Fibroblast of skin of abdomen (primary cell): ENCODE measurements at places on chromosomes 4 and X.
A peak's percentile ranks its signal among the peaks of the same experiment; 100 is the strongest.

DNA sequence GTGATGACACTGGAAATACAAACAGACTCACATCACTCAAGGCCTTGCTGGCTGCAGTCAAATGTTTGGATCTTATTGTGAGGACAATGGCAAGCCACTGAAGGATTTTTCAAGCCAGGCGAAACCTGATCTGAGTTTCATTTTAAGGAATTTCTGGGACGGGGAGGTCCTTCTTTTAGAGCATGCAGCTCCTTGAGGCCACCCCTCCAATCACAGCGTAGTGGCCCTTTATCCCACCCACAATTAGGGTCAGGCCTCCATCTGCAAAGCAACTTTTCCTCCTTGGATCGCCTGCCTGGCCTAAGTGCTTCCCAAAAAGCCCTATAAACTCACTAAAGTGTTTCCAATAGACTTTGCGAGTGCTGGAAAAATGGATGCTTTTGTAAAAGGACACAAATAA, 115.5 kb downstream of the EFHC2 start:
- DNase-seq = peak; percentile 15

DNA sequence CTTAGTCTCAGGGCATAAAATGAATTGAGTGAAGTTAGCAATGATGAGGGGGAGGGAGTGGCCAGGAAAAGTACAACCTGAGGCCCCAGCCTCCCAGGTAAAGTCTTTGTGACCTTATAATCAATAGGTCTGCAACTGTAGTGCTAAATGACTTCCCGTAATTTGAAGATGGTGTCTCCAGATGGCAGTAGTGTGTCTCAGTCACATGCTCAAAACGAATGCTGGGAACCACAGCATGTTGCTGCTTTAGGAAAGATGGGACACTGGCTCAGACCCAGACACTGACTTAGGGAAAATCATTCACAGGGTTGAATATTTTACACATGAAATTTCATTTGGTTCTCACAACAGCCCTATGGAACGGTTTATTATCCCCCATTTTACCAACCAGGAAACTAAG, 10.3 kb downstream of the SRPX2 start:
- no peak for DNase-seq

- no peak for DNase-seq
Measured at GRCh38 chr4:48116582-48116981, 17.5 kb downstream of the TXK start.

DNA sequence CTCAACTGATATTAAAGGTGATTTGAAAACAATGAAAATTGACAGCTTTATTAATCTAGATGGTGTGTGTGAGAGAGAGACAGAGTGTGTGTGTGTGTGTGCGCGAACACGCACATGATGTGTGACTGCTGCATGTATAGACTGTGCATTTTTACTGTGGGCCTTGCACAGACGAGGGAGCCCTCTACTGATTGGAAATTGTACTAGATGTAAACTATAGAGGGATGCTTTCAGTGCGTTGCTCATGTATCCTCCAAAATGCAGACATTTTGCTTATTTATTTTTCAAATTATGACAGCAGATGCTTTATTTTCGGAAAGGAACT, 168.4 kb upstream of the GK2 start:
- DNase-seq = peak; percentile 64

- DNase-seq = peak; percentile 61
Measured at GRCh38 chr4:39587881-39588280, 50.8 kb downstream of the SMIM14 start.

DNA sequence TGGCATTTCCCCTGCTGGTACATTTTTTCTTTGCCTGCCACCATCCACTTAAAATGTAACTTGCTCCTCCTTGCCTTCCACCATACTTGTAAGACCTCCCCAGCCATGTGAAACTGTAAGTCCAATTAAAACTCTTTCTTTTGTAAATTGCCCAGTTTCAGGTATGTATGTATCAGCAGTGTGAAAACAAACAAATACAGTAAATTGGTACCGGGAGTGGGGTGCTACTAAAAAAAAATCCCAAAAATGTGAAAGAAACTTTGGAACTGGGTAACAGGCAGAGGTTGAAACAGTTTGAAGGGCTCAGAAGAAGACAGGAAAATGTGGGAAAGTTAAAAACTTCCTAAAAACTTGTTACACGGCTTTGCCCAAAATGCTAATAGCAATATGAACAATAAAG, 16.3 kb downstream of the ARHGEF9 start:
- DNase-seq = no peak

DNA sequence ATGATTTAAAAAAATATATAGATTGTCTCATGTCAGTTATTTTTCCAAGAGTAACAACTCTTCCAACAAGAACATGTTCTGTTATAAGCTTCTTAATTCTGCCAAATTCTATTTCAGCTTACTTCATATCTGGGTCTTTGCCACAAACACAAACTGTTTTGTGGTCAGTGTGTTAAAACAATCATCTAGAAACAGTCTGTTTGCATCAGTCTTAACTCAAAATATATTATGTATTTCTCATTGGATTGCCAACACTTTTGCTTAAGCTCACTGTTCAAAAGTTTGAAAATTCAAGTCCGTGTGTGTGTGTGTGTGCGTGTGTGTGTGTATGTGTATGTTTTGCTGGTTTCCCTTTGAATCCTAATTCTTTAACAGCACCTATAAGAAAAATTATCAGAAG, 752.3 kb upstream of the NDST4 start:
- DNase-seq = no peak

- no peak for DNase-seq
Measured at GRCh38 chrX:136157187-136157586, 9.9 kb downstream of the FHL1 start.

DNA sequence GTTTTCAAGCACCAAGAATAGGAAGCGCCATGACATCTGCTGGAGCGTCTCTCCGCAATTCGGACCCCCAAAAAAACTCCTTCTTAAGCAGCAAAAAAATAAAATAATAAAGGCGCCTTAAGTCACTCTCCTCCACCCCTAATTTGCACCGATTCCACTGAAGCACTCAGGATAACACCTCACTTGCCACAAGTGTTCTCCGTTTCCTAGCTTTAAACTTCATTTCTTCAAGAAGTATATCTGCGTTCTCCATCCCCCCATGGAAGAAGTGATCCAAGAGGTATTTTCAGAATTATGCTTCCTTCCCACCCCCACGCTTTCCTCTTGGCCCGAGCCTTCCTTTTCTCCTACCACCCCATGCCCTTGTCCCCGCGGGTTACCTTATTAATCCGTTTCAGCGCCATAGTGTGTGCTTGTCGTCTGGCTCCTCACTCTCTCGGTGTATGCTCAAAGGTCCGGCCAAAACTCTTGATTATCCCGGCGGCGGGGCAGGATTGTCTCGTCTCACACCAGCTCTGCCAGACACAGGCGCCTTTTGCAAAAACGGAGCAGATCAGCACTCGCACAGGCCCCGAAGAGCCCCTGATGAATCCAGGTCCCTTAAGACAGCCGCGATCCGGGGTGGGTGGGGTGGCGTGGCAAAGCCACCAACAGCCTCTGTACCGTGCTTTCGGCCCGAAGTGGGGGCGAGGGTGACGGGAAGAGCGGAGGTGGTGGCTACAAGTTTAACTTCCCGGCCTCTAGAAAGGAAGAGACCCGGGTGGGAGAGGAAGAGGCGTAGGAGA, 1.1 kb downstream of the UBE2D3 start:
- DNase-seq = no peak

- DNase-seq = peak; percentile 7
Measured at GRCh38 chrX:48896611-48897011, 957 bp downstream of the TIMM17B start.

GRCh38 chr4:54961357-54961975, 163.9 kb downstream of the KDR start:
- peak; percentile 48 for DNase-seq

DNA sequence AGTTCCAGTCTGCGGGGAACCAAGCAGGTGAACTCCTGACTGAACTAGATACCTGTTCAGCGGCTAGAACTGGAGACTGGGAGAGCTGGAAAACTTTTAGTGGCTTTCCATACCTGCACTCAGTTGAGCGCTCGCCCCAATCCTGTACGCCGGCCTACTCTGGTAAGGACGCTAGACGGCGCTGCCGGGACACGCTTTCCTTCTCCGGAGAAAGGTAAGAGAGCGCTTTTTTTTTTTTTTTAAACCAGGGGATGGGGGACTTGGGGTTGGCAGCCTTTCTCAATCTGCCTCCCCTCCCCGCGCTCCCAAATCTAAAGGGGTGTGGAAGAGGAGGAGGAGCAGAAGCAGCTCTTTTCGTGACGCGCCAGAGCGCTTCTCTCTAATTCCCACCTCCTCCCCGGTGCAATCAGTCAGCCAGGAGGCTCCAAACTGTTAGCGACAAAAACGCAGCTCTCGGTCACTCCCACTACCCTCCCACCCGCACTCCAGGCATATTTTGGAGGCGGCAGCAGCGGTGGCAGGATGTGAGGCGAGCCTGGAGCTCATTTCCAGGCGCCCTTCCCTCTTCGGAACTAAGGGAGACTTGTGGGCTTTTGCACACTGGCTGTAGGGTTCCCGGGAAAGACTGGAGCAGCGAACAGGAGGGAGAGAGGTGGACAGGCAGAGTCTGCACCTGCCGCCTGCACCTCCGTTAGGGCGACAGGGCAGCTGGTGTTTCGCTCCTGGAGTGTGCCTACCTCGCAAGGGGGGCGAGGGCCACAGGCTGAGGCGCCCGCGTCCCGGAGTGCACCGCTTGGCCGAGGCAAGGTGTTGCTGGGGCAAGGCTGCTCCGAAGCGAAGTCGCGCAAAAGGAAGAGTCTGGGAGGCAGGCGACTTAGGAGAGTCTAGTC, at the start of gene IL1RAPL2:
TSS of gene IL1RAPL2 (plus strand) at position 409 of the 890 bp plus-strand sequence.
- peak; percentile 1 for DNase-seq

- no peak for DNase-seq
Measured at GRCh38 chrX:153966283-153966688, 5.3 kb downstream of the HCFC1 start.

- DNase-seq = peak; percentile 38
Measured at GRCh38 chr4:174714393-174715211, 114.4 kb downstream of the GLRA3 start.

DNA sequence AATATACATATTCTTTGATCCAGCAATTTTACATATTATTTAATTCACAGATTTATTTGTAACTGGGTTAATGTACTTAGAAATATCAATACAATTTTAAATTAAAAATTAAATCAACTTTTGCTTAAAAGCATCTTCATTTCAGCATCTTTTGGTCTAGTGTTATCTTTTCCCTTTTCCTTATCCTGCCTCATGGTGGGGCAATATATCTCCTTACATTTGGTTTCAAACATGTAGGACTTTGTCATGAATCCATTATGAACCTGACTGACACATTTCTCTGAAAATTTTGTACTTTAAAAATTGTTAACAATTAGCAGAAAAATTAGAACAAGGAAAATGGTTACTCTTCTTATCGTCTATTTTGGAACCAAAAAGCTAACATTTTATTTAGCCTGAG, 42.8 kb upstream of the ANK2 start:
- DNase-seq = no peak

DNA sequence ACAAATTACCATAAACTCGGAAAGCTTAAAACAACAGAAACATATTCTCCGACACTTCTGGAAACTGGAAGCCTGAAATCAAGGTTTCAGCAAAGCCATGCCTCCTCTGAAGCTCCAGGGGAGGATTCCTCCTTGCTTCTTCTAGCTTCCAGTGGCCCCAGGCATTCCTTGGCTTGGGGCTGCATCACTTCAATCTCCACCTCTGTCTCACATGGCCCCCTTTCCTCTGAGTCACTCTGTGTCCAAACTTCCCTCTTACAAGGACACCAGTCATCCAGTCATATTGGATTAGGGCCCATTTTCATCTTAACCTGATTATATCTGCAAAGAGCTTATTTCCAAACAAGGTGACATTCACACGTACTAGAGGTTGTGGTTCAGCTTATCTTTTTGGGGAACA, 17.3 kb downstream of the PARM1 start:
- DNase-seq = no peak

DNA sequence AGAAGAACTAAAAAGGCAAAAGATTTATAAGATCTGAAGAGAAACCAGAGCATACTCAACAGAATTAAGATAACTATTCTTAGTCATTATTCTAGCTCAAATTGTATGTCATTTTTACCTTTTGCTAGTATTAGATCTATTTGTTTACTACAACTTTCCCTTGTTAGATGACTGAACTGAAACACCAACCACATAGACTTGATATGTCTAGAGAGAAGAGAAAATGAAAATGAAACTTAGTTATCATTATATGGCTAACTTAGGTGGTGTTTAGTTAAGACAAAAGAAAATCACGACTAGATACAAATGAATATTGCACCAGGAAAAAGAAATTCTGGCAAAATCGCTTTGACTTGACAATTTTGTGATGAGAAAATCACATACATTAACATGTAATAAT, 690.8 kb downstream of the PCDH18 start:
- no peak for DNase-seq
